ENCODE measurements at places on chromosomes 13 and 19.

GRCh38 chr19:17406887-17407196 lies 1.4 kb upstream of the BST2 start:
- DNase-seq = no peak

- no peak for DNase-seq
Observed at GRCh38 chr19:33812388-33813330, 16.0 kb downstream of the KCTD15 start.

- DNase-seq = no peak
Observed at GRCh38 chr13:44573790-44574465, 2.2 kb downstream of the TSC22D1 start.

- no peak for DNase-seq
Observed at GRCh38 chr13:113252516-113253095, 43.2 kb downstream of the CUL4A start.

- DNase-seq = peak; percentile 44
Observed at GRCh38 chr19:37979547-37980082, 72.6 kb downstream of the SIPA1L3 start.

GRCh38 chr19:584240-585001 lies 5.3 kb upstream of the HCN2 start:
- DNase-seq = peak; percentile 36

DNA sequence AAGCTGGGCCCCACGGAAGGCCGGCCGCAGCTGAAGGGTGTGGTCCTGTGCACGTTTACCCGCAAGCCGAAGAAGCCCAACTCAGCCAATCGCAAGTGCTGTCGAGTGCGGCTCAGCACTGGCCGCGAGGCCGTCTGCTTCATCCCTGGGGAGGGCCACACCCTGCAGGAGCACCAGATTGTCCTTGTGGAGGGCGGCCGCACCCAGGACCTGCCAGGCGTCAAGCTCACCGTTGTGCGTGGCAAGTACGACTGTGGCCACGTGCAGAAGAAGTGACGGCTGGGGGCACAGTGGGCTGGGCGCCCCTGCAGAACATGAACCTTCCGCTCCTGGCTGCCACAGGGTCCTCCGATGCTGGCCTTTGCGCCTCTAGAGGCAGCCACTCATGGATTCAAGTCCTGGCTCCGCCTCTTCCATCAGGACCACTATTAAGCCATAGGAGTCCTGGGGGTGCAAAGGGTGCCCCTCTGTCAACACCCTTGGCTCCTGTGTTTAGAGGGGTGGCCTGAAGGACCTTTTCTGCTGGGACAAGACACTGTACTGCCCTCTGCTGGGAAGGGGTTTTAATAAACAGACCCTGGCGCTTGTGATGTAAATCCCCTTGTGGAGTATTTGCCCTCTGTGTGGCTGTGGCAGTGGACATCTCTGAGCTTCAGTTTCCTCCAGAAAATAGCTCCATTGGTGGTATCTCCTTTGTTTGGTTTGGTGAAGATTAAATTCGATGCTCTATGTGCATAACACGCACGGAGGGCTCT lies 1.9 kb downstream of the MRPS12 start:
- DNase-seq = no peak

DNA sequence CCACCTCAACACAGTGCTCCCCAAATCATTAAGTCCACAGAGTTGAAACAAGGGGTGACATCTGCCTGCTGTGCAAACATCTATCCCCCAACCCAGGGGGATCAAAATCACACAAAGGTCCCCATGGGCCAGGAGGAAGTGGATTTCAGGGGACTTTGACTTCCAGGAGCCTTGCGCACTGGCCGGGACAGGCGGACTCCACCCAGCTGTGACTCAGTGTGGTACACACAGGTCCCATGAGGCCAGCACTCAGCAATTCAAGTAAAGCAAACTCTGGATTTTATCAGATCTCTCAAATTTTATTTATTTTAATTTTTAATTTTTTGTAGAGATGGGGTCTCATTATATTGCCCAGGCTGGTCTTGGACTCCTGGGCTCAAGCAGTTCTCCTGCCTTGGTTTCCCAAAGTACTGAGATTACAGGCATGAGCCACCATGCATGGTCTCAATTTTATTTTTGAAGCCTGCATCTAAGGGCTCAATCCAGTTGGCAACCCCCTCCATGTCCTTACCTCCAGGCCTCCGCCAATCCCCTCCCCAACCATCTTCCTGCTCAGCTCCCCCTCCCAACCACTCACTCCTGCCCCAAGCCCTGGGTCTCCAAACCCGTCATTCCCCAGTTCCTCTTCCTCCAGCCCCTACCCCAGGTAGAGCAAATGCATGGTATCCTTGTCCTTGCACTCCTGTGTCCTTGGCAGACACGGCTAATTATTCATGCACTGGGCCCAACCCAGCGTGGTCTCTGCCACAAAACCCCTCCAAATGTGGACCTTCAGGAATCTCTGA lies 18.2 kb downstream of the ARHGAP33 start:
- no peak for DNase-seq

DNA sequence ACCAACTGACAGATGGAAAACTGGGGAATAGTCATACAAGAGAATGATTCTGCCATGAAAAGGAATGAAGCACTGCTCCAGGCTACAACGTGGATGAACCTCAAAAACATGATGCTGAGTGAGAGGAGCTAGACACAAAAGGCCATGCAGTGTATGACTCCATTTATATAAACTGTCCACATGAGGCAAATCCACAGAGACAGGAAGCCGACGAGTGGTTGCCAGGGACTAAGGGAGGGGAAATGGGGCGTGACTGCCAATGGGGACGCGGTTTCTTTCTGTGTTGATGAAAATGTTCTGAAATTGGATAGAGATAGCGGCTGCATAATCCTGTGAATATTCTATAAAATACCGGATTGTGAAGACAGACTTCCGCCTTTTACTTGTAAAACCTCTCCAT lies 10.2 kb downstream of the SMIM7 start:
- DNase-seq = no peak

- DNase-seq = no peak
Observed at GRCh38 chr19:49004133-49004532, 10.4 kb downstream of the RUVBL2 start.

DNA sequence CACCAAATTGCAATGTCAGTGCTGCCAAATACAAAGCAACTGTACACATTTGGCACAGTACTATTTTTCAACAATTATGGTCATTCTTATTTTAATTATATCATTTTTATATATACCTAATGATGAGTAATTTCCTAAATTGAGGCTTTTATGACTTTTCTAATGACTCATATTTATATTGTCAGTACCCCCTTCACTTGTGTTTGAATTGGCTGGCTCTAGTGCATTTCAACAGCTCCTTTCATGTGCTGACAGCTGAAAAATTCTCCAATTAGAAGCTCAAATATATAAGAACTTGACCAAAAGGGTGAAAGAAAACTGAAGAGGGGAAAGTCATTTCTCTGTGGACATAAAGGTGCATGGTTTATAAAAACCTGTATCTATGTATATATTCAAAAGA lies 263.3 kb downstream of the SLITRK1 start:
- no peak for DNase-seq

GRCh38 chr13:75788481-75788981 lies 152.4 kb downstream of the LMO7 start:
- DNase-seq = no peak
